ENCODE measurements at places on chromosomes 1 and 21. TPM values are rescaled to one million over a fixed set of nuclear protein-coding genes. Genes with fewer than 3 reads are reported as not detected.

DNA sequence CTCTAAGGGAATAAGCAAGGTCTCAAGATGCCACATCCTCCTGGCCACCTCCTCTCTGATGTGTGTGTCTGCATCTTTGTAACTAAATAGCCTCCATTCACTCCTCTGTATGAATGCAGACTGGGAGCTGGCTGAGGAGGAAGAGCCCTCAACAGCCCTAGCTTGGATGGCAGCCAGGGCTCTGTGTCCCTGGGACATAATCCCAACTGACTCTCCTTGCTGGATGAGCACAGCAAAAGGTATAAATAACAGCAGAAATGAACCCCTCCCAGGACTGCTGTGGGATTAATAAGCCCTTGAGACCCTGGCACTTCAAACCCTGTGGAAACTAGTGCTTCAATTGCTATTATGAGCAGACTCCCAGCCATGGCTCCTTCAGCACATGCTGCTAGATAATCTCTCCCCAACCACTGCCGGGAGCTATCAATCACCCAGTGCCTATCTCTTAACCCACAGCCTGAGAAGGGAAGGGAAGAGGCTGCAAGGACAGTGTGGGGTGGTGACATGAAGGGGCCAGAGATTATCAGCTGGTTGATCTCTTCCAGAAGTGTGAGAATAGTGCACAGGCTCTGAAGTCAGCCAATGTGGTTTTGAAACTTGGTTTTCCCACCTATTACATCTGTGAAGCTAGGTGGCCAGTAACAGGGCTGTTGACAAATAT is 152.2 kb downstream of the TNR start:
- DNase-seq = no peak

DNA sequence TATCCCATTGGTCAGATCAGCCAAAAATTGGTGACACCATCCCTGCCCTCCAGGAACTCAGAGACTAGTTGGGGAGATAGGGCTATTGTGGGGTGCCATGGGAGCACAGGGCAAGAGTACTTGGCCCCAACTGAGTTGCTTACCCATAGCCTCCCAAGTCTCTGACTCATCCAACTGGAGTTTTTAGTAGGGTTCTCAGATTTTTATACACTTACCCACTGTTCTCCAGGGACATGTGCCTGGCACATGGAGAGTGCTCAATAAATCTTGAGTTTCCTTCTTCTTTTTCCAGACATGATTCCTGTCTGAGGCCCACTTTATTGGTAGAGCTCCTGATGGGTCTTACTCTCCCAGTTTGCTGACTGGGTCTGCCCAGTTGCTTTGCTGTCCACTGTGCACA is 56.7 kb downstream of the OVGP1 start:
- DNase-seq = no peak

GRCh38 chr1:147091801-147092200 is 80.5 kb downstream of the PRKAB2 start:
- no peak for DNase-seq

DNA sequence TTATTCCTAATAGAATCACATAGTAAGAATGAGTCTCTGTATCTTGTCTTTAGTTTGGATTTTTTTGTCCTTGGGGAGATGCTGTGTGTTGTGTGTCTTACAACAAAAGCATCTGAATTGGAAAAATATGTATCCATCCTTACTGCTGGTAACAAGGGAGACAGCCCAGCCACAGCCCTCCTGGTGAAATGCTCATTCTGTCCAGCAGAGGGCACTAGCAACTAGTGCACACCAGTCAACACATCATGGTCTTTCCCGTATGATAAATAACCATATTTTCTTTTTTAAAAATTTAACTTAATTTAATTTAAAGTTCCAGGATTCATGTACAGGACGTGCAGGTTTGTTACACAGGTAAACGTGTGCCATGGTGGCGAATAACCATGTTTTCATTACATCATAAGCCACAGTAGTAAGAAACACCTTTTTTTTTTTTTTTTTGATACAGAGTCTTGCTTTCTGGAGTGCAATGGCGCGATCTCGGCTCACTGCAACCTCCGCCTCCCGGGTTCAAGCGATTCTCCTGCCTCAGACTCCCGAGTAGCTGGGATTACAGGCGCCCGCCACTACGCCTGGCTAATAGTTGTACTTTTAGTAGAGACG is 245.1 kb downstream of the PTBP2 start:
- DNase-seq = no peak

DNA sequence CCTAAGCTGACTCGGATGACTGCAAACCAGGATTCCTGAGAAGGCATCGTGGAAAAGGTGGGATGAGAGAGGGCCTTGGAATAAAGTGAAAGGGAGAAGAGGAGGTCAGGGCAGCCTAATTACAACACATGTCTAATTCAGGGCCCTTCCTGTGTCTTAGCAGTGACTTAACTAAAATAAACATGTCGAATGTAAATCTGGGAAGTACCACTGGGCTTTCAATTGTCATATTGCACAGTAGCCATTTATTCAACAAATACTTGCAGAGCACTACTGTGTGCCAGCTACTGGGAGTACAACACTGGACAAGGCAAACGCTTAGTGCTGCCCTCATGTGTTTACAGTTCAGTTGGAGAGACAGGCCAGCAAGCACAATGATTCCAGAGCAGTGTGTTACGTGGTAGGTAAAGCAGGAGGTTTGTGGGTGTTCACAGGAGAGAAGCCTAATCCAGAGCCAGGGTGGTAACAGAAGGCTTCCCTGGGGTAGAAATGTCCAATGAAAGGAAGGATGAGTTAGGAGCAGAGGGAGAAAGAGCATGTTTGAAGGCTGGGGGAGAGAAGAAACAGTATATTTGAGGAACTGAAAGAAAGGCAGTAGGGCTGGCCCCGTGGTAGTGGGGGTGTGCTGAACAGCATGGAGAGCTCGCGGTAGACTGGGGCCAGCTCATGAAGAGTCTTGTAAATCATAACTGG is 38.0 kb upstream of the RASAL2 start:
- no peak for DNase-seq

DNA sequence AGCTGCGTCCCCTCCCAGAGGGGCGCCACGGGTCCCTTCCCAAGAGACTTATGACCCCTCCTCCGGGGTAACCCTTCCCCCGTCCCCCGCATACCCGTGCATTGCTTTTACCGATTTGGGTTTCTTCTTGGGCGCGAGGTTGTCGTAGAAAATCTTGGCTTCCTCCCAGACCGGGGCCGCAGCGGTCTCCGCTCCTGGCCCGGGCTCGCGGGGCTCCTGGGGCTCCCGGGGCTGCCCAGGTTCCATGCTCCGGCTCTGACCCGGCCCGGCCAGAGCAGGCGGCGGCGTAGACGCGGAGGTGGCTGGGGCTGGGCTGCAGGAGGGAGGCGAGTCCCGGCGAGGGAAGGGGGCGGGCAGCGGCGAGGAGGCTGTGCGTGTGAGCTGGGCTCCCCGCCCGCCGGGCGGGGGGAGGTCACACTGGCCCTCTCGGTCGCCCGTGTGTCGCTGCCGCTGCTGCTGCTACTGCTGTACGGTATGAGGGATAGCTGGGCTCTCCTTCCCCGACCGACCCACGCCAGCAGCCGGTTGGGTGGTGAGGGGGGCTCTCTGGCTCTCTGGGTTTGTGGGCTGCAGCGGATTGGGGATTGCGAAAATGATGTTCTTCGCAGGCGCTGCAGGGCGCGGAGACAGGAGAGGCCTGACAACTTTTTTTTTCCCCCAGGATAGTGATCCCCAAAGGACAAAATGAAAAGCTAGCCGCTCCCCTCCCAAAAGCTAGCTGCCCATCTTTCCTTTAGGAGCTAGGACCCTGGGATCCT is at the start of gene NT5C1A:
TSS of gene NT5C1A (minus strand) at position 315 of the 758 bp plus-strand sequence. CDS start at position 246, 69 bp downstream.
- no peak for DNase-seq

- DNase-seq = no peak
Measured at GRCh38 chr1:84540759-84541158, 33.5 kb downstream of the CTBS start.

GRCh38 chr1:223312705-223313414 is 51.1 kb downstream of the SUSD4 start:
- DNase-seq = no peak

DNA sequence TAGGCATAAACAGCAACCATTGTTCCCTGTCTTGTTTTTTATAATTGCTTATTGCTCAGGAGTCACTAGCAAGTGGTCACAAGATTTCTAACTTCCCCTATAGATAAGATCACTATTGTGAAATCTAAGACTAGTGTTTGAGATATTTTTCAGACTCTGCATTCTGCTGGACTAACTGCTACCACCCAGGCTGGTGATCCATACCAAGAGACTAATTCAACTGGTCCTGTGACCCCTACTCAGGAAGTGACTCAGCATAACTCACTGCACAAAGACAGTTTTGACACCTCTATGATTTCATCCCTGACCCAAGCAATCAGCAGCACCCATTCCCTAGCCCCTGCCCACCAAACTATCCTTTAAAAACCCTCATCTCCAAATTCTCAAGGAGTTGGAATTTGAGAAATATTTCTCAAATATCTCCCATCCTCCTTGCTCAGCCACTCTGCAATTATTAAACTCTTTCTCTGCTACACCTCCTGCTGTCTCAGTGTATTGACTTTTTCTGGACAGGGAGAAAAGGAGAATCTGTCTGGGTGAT is 52.7 kb downstream of the TRIM33 start:
- no peak for DNase-seq

Gene APOBEC4
- total RNA-seq = not detected

All from urinary bladder (tissue), 4 donors.